ENCODE measurements at places on chromosomes 13 and 19.

DNA sequence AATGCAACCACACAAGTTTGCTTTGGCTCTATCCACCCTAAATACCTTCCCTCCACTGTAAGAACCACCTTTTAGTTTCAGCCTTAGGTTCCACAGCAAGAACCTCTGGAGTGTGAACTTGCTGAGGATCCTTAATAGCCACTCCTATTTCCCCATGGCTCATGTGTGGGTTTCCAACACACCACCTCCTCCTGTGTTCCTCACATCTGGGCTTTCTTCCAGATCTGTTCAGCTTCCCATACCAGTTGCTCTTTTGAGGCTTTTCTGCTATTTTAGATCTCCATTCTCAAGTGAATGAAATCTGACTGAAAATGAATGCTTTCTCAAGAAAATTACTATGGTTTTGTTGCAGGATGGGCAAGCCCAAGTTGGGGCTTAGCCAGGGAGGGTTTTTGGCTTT lies 104.8 kb upstream of the MIR17HG start:
- no peak for DNase-seq

DNA sequence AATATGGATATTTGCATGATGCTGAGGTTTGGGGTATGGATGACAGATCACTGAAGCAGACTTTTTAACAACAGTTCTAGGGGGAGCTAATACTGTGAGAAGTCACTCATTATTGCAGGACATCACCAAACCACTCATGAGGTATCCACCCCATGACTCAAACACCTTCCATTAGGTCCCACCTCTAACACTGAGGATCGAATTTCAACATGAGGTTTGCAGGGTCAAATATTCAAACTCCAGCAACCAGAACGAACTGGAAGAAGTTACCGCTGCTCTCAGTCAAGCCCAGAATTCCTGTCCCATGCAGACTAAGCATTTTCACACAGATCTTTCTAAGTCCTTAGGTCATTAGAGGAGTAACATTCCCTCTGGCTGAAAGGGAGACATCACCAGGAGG lies 758.9 kb downstream of the UQCRFS1 start:
- DNase-seq = no peak

DNA sequence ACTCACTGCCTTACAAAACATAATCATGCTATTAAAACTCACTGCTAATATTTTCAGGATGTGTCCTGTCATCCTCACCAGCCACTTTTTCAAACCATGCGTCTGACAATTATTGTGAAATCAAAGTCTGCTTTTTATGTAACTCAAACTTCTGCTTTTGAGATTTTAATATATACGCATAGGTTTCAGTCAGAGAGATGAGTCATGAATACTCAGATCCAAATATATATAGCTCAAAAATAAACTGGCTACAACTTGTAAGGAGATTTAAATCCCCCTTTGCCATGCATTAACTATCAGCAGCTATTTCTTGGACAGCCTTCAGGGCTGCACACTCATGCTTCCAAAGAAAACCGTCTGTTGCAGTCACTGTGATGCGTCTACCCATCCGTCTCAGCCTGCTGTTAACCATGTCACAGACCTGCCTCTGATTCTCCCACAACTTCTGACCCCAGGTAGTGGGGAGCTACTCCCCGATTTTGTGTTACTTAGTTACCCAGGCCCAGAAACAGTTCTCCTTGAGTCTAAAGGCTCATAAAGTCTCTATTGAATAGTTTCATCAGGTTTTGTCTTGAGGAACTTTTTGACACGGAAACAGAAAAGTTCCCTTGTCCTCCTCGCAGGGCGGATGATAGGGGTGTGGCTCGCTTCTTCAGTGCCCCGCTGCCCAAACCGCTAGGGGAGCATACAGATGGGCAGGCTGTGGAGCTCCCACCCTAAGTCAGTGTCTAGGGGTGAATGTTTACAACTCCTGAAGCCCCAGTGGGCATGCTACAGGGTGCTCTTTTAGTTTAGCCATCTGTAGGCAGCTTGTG lies 33.8 kb upstream of the SGCG start:
- no peak for DNase-seq

- DNase-seq = no peak
Observed at GRCh38 chr19:7645656-7646425, 8.9 kb downstream of the STXBP2 start.

DNA sequence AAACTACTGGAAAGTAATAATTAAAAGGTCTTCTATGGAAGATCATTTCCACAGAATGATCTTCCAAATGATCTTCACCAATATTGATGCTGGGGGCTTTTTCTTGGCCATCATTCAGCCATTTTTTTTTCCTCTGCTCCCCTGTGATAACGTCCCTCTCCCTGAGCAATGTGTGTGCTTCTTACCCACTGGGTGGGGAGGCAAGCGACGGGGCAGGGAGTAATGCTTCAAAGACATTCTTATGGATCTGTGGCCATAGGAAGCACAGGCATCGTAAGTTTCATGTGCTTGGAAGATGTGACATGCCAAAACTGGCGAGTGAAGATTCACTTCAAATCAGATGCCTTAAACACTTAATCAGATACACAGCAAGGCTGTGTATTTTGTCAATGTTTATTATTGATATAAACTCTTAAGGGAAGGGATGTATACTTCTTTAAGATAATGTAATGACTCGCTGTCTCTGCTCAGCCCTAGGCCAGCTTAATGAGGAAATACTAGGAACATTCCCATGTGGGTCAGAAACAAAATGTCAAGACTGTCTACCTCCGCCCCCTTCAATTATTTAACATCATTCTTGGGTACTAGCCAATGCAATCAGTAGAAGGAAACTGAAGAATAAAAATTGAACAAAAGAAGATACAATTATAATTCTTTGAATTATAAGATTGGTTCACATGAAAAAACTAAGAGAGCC lies 34.1 kb upstream of the SERPINE3 start:
- DNase-seq = no peak

DNA sequence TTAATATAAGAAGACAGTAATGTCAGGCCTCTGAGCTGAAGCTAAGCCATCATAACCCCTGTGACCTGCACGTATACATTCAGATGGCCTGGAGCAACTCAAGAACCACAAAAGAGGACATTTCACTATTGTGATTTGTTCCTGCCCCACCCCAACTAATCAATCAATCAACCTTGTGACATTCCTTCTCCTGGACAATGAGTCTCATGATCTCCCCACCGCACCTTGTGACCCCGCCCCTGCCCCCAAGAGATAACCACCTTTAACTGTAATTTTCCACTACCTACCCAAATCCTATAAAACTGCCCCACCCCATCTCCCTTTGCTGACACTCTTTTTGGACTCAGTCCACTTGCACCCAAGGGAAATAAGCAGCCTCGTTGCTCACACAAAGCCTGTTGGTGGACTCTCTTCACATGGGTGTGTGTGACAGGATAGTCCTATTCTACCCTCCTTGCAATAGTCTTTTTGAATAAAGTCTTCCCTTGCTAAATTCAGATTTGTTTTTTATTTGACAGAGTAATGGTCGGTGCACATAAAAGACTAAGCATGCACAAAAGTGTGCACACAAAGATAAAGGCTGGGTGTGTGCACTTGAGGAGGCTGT lies 14.0 kb downstream of the CD70 start:
- DNase-seq = no peak

DNA sequence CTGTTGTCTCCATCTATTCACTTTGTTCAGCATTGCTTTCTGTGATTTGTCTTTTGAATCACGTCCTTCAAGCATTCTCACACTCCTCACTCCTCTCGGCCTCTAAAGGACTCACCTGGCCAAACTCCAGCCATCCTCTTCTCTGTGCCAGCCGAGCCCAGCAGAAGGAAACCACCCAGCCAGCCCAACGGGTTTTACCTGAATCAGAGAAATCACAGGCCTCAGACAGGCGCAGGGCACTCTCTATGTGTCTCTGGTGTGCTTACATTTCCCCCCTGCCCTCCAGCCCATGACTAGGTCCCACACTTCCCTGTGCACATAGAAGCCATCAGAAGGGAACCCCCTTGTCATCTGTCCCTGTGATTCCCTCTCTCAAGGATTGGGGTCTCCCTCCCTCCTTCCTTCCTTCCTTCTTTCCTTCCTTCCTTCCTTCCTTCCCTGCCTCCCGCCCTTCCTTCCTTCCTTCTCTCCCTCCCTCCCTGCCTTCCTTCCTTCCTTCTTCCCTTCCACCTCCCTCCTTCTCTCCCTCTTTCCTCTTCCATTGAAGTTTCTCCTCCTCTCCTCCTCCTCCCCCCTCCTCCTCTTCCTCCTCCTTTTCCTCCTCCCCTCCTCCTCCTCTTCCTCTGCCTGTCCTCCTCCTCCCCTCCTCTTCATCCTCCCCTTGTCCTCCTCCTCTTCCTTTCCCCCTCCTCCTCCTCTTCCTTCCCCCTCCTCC lies 8.8 kb upstream of the ZNF541 start:
- no peak for DNase-seq

DNA sequence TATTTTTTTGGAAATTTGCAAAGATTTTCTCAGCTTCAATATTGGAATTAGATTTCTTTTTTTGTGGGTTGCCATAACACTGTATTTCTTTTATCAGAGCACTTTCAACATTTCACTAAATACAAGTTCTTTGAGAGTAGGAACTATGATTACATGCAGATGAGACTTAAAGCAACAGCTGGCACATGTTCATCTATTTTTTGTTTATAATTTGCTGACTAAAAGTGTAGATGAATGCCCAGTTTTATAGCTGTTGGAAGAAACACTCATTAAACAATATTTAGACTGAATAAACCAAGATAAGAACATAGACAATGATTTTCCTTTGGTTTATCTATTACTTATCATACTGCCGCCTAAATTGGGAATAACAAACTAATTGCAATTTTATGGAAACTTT lies 803.0 kb upstream of the KLHL1 start:
- DNase-seq = no peak

DNA sequence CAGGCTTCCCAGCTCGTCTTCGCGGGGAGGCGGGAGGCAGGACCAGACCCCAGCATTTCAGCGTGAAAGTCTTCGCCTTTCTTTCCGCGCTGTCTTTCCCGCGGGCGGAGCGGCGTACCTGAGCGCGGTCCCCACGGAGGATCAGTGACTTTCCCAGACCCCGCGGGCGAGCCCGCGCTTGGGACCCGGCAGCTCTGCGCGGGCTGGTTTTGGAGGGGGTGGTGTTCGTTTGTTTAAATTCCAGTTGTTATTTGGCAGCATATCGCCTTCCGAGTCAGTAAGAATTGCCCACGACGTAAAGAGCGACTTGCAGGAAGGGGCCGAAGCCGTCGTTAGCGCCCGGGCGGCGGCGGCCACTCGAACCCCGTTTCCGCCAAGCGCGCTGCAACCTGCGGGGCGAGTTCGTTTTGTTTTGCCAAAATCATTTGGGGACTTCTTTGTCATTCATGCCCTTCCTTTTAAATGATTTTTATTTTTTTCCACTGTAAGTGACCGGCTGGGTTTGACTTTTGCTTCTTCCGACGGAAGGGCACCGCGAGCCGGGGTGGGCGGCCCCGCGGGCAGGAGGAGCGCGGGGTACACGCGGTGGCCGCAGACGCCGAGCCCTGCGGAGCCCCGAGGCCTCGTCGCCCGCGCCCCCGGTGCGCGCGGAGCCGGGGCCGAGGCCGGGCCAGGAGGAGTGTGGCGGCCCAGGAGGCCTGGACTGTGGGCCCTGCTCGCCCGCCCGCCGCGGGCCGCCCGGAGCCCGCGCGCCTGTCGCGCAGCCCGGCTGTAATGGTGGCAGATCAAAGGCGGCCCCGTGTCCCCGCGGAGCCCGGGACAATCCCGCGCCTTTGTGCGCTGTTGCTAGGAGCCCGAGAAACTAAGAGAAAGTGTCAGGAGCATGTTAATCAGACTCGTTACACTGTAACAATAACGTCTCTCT lies 75.9 kb downstream of the ZIC5 start:
- DNase-seq = no peak

DNA sequence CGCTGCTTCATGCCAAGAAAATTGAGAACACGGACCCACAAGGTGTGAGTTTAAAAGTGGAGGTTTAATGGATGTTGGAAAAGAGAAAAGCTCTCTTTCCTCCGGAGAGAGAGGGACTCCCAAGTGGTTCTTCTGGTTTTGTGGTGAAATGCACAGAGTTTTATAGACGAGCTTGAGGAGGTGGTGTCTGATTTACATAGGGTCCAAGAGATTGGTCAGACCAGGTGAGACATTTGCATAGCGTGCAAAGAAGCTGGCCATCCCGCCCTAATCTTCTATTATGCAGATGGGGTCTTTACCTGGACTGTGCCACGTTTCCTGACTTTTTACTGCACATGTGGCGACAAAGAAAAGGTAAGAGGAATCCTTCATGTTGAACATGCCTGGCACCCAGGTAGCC lies 236.4 kb upstream of the PCDH9 start:
- DNase-seq = no peak

- DNase-seq = no peak
Observed at GRCh38 chr13:95793781-95794180, 116.8 kb downstream of the DNAJC3 start.

- no peak for DNase-seq
Observed at GRCh38 chr19:16394681-16395375, 70.2 kb downstream of the KLF2 start.

Measured in stimulated activated CD4-positive, alpha-beta T cell treated with anti-CD3 and anti-CD28 coated beads, TNF-alpha, amount 100 ng/mL, for 1 hour (primary cell).